T-helper 2 cell (primary cell): ENCODE measurements at places on chromosomes 12 and 14.
A peak's percentile ranks its signal among the peaks of the same experiment; 100 is the strongest.

DNA sequence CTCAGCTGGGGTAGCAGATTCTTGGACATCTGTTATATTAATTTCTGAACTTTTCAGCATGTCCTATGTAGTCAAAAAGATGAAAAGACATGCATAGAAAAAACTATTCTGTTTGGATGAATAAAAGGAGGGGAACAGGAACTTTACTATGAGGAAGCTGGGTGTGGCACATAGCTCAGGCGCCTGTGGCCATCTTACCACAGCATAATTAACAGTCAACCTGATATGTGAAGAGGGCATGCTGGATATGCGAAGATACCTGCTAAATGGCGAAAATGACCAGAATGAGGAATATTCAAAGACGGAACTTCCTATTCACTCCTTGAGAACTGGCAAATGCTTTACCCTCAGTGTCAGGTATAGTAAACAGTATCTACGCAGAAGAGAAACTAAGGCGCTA is 18.4 kb downstream of the SETD3 start:
- no peak for DNase-seq

GRCh38 chr12:107525719-107526554 is 159.7 kb upstream of the PWP1 start:
- DNase-seq = no peak

GRCh38 chr12:128606051-128606450 is 217.7 kb downstream of the SLC15A4 start:
- DNase-seq = no peak

DNA sequence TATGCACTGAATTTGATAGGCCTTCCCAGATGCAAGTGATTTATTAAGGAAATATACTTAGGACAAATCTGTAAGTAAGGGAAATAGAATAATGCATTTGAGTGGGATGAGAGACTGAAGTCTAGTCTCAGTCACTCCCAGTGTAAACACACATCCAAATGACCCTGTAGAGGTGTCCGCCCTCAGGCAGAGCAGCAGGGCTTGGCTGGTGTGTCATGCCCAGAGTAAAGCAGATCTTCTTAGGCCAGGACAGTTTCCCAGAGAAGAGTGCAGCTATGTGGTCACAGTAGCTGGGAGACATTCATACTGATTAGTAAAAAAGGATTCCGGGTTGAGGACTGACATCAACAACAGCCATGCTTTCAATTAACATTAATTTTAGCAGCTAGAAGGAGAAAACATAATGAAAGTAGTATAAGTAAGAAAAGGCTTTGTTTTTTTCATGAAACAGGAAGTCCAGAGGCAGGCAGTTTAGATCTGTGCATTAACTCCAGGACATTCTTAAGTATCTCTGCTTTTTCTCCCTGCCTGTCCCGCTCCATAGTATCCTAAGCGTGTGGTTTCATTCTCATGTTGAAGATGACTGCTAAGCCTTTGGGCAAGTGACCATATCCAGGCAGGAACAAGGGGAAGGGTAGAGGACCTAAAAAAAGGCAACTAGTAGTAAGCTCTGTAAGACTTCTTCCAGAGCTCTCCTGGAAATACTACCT is 35.7 kb downstream of the CNTN1 start:
- DNase-seq = no peak

- peak; percentile 50 for DNase-seq
These were observed 47.0 kb upstream of the LGR5 start for GRCh38 chr12:71392521-71393145.

DNA sequence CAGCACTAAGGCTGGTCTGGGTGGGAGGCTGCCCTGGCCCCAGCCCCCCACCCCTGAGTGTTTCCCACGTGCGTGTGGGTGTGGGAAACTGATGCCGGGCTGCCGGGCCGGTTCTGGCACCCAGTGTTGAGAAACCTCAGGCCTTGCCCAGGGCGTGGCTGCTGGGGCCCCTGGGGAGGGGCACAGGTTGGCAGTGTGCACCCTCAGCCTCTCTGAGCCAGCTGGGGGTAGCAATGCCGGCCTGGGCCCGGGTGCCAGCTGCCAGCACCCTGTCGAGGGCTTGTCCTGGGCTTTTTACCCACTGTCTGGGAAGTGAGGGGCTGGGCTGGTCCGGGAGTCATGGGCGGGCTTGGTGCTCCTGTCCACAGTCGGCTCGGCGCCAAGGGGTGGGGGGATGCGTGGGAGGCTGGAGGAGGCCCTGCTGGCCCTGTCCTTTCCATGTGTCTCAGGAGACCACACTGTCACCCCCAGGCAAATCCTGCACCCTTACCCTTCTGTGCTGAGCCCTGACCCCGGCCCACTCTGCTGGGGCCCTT is 15.7 kb downstream of the ASPG start:
- peak; percentile 1 for DNase-seq

DNA sequence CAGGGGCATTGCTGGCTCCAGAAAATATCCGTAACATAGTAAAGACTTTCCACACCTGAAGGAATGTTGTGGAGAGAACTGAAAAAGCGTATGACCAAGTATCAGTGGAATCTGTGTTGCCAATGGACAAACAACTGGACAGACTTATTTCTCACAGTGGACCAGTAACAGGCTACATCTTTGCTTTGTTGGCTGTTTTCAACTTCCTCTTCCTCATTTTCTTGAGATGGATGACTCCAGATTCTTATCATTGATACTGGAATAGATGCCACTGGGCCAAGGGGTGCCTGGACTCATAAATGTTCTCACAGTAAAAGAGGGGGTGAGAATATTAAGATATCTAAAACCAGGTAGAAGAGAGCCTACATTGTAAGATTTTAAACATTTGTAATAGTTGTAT is 6.4 kb downstream of the GAS2L3 start:
- no peak for DNase-seq

DNA sequence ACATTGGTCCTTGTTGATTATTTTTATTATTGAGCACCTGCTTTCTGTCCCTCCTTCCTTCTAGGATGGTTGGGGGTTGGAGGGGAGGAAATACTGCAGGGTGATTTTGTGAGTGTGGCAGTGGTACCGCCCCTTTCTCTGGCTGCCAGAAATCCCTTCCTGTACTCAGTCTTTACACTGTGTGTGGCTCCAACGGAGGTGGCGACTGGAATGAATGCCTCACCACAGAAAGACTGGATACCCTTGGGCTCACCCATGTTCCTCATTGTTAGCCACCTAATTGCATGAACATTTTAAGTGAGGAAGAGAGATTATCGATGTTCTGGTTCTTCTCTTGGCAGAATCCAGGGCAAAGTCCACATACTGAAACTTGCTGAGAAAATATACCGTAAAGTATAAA is 272.0 kb upstream of the E2F7 start:
- DNase-seq = no peak

DNA sequence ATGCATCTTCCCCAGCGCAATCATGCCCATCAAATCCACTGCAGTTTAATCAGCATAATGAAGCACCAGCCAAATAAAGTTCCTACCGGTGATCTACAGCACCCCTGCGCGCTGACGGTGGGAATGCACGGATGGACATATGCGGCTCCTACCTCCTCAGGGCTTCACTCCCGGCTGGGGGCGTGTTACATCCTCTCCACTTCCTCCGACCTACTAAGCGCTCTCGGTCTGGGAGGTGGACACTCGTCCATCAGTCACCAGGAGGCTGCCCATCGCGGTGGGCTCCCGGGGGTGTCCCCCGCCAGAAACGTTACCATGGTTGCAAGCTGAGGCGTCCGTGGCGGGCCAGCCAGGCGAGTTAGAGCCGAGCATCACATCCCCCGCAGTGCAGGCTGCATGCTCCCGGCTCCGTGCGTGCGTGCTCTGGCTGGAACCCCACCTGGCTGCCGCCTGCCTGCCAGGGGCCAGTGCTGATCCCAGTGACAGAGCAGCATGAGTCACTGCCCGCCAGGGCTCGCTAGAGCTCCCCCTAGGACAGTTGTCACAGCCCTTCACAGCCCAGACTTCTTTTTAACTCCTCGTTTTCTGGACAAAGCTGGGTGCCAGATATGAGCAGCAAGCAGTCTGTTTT is 73.0 kb downstream of the CIT start:
- no peak for DNase-seq

- DNase-seq = no peak
These were observed 1.9 kb downstream of the SRGAP1 start for GRCh38 chr12:63846238-63846967.

- no peak for DNase-seq
These were observed 41.7 kb upstream of the LTA4H start for GRCh38 chr12:96077081-96077480.

DNA sequence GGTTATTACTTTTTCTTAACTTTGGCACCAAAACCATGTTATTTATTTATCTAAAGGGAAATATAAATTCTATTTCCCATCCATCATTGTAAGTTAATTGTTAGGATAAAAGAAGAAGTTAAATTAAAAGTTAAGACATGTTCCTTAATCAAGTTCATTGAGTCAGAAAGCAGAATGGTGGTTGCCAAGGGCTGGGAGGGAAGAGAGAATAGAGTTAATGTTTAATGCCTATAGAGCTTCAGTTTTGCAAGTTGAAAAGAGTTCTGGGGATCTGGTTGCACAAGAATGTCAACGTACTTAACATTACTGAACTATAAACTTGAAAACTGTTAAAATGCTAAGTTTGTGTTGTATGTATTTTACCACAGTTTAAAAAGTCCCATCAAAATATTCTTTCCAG is 63.2 kb upstream of the NR2C1 start:
- DNase-seq = no peak

DNA sequence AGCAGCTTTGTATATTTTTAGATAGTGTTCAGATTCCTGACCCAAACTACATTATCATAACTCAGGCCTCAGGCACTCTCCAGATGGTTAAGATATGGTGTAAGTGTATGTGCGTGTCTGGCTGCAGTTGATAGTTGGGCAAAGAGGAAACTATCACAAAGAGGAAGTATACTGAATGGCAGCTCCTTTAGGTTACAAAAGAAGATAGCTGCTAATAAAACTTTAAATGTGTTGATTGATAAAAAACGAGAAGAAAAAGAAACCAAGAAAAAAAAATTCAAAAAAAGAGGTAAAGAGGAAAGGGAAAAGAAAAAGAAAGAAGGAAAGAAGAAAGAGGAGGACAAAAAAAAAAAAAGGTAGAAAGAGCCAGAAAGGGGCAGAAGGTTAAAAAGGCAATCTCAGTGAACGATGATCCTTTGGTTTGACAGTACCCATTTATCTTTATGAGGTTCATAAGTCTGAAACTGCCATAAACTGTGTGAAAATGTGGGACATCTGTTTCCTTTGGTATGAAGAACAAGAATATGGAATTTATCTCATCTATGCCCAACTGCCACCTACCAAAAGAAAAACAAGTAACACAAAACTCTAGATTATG is 42.2 kb downstream of the TAOK3 start:
- no peak for DNase-seq

- DNase-seq = no peak
These were observed 6.8 kb upstream of the PAX9 start for GRCh38 chr14:36654794-36655381.

GRCh38 chr12:130192642-130193345 is 30.5 kb downstream of the FZD10 start:
- DNase-seq = no peak

- DNase-seq = no peak
These were observed 35.9 kb downstream of the FLRT2 start for GRCh38 chr14:85565862-85566296.

DNA sequence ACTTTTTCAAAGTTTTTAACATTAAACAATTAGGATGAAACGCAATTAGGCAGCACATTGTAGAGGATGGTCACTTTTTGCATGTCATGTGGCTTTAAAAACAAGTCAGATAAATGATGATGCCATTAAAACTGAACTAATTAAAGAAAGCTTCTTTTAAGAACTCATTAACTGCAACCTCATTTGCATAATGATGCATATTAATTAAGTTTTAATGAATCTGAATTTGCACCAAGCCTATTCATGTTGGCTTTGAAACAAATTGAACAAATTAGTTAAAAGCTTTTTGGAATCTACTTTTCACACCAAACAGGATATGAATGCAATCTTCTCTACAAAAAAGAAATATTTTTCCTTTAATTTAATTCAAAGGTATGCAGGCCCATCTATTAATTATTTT is 499.0 kb downstream of the VRK1 start:
- no peak for DNase-seq

DNA sequence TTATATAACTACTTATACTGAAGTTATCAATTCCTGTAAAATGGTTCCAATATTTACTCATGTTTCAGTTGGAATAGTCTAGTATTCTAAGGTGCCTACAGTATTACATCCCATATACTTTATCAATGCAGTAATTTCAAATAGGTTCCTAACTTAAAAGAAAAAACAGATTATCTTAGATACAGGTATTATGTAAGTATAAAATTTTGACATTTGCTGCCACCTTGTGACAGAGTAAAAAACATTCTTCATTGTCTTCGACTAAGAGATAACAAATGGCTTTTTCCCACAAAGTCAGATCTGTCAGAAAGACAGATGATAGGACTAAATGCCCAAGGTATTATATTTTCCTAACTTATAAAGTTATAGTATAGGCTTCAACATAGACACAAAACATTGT is 78.7 kb downstream of the TXNDC16 start:
- DNase-seq = no peak

GRCh38 chr14:93619176-93619793 is 169.0 kb downstream of the PRIMA1 start:
- DNase-seq = no peak

GRCh38 chr12:77725611-77726010 is 105.1 kb upstream of the NAV3 start:
- DNase-seq = no peak

DNA sequence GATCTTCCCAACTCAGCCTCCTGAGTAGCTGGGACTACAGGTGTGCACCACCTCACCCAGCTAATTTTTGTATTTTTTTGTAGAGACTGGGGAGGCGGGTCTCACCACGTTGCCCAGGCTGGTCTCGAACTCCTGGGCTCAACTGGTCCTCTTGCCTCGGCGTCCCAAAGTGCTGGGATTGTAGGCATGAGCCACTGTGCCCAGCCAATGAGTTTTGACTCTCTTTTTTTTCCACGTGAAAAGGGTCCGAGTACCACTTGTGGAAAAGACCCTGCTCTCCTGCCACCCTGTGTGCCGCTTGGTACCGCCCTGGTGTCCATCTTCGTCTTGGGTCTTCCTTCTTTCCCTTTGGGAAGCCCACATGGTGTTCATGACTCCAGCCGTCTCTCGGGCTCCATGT is 17.6 kb downstream of the TEDC1 start:
- no peak for DNase-seq
